ENCODE measurements at places on chromosomes 12 and 14.

GRCh38 chr14:50768680-50769079 is 62.3 kb downstream of the NIN start:
- H3K4me1 ChIP-seq = no peaks in the 10 kb centered on the region
- no peak overlapping the region for H3K27ac ChIP-seq
- H3K27me3 ChIP-seq = no peaks in the 10 kb centered on the region
- H3K36me3 ChIP-seq = peaks cover 48% of the 10 kb centered on the region

GRCh38 chr14:26261368-26262122 is 336.3 kb downstream of the NOVA1 start:
- no peaks in the 10 kb centered on the region for H3K27me3 ChIP-seq
- no peaks in the 10 kb centered on the region for H3K4me1 ChIP-seq
- no peak for DNase-seq
- no peaks in the 10 kb centered on the region for H3K36me3 ChIP-seq

DNA sequence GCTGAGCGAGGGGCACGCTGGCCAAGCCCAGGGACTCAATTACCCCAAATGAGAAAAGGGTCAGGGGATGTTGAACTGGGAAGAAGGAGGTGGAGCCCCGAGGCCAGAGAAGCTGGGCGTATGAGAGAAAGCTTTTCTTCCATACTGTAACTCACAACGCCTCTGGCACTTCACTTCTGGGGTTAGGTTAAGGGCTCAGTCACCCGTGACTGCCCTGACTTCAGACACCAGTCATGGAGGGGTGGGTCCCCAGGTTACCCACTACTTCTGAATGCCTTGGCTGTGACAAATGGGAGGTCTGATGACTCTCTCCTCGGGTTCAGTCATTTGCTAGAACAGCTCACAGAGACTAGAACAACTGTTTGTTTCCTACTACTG is 5.5 kb upstream of the GPR132 start:
- no peaks in the 10 kb centered on the region for H3K36me3 ChIP-seq
- peaks cover 13% of the 10 kb centered on the region for H3K27me3 ChIP-seq
- H3K4me3 ChIP-seq = no peak overlapping the region
- H3K4me1 ChIP-seq = peaks cover 13% of the 10 kb centered on the region

DNA sequence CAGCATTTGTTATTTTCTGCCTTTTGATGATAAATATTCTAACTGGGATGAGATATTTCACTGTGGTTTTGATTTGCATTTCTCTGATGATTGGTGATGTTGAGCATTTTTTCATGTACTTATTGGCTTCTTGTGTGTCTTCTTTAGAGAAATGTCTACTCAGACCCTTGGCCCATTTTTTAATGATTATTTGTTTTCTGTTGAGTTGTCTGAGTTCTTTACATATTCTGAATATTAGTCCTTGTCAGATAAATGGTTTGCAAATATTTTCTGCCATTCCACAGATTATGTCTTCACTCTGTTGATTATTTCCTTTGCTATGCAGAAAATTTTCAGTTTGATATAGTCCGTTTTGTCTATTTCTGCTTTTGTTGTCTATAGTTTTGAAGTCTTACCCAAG is 317.0 kb downstream of the CEP128 start:
- H3K27me3 ChIP-seq = no peaks in the 10 kb centered on the region
- H3K4me3 ChIP-seq = no peak overlapping the region
- H3K4me1 ChIP-seq = no peaks in the 10 kb centered on the region
- no peaks in the 10 kb centered on the region for H3K36me3 ChIP-seq

DNA sequence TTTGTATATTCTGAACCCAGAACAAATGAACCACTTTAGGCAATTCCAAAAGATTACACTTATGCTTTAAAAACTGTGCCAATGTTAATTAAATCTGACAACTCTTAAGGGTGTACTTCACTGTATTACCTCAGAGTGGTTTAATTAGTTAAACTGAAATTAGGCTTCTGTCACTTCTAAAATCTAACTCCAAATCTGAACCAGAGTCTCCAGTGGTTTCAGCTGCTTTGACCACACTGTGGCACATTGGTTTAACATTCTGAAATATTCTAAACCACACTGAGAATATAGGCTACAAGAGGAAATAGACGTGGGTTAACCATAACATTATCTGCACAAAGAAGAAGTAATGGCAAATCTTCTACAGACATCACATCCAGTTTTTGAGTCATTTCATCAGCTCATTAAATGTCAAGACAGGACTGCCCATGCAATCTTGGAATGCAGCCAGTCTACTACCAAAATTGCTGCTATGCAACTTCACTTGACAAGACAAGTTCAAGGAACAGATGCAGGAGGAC is 94.8 kb downstream of the LRP6 start:
- no peaks in the 10 kb centered on the region for H3K36me3 ChIP-seq
- no peaks in the 10 kb centered on the region for H3K27me3 ChIP-seq
- H3K27ac ChIP-seq = no peak overlapping the region
- H3K4me1 ChIP-seq = no peaks in the 10 kb centered on the region
